T-helper 17 cell (primary cell): ENCODE measurements at places on chromosomes 7 and 10. TPM values are rescaled to one million over a fixed set of nuclear protein-coding genes. Genes with fewer than 3 reads are reported as not detected.

DNA sequence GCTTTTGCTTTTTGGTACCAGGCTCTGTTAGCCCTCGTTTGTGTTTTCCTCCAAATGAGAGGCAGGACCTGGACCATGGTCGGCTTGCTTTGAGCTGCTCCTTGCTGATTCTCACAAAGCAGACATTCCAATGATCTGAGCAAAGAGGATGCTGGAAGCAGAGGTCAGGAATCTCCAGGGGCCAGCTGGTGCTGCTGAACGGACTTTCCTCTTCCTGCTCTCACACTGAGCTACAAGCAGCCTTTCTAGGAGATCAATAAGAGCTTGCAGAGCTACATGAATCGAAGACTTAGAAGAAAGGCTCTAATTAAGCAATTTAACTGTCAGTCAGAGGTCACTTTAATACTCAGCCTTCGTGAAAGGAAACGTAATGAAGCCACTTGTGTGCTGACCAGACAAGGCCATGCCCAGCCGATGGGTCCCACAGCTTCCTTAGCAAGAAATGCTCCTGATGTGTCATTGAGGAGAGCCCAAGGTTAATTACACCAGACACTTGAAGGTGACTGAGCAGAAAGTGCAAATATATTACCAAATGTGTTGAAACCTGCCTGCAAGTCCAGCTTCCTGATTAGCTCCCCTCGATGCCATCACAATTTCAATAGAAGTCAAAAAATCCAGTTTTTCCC, 151.3 kb upstream of the RSU1 start:
- peak overlapping the region; percentile 97 for H3K27ac ChIP-seq
- peaks cover 18% of the 10 kb centered on the region for H3K4me1 ChIP-seq
- no peaks in the 10 kb centered on the region for H3K27me3 ChIP-seq
- DNase-seq = no peak
- peak overlapping the region; percentile 79 for H3K4me3 ChIP-seq
- H3K36me3 ChIP-seq = peaks cover 11% of the 10 kb centered on the region

SEMA3C gene
- 0.62 TPM for total RNA-seq

DNA sequence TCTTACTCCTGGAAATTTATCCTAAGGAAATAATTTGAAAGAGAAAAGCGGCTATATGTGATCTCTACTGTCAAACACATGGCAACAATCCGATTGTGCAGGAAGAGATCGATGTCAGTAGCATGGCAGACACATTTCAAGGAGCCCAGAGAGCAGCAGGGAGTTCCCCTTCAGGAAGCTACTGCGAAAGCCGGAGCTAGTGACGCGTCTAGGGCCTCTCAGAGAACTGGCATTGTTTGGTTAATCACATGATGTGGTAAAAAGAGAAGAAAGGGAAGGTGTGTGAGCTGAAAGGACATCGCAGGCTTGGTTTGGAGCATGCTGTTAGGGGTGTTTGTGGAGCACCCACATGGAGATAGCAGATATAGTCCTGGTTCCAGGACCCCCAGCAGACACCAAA, 74.9 kb downstream of the BEND7 start:
- H3K4me3 ChIP-seq = no peak overlapping the region
- DNase-seq = no peak
- no peak overlapping the region for H3K27ac ChIP-seq
- peaks cover 7% of the 10 kb centered on the region for H3K4me1 ChIP-seq
- H3K36me3 ChIP-seq = peaks cover 2% of the 10 kb centered on the region

PPP1R9A gene
- 0.08 TPM for total RNA-seq

DNA sequence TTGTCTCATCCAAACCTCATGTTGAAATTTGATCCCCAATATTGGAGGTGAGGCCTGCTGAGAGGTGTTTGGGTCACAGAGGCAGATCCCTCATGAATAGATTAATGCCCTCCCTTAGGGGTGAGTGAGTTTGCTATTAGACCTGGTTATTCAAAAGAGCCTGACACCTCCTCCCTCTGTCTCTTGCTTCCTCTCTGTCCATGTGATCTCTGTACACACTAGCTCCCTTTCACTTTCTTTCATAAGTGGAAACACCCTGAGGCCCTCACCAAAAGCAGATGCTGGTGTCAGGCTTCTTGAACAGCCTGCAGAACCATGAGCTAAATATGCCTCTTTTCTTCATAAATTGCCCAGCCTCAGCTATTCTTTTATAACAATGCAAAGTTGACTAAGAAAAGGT, 447.1 kb downstream of the MDFIC start:
- no peaks in the 10 kb centered on the region for H3K36me3 ChIP-seq
- H3K27me3 ChIP-seq = no peaks in the 10 kb centered on the region
- DNase-seq = no peak
- H3K27ac ChIP-seq = no peak overlapping the region
- no peaks in the 10 kb centered on the region for H3K4me1 ChIP-seq

- H3K4me1 ChIP-seq = peaks cover 19% of the 10 kb centered on the region
- no peak for DNase-seq
- H3K4me3 ChIP-seq = peak within 1 kb of the TSS; percentile 87
- H3K27me3 ChIP-seq = peaks cover 64% of the 10 kb centered on the region
- H3K36me3 ChIP-seq = peaks cover 10% of the 10 kb centered on the region
Observed at GRCh38 chr7:108002726-108003598, at the start of gene LAMB1. LAMB1 (minus strand) TSS chr7:108003161; CDS start chr7:108002885, 276 bp downstream.

DNA sequence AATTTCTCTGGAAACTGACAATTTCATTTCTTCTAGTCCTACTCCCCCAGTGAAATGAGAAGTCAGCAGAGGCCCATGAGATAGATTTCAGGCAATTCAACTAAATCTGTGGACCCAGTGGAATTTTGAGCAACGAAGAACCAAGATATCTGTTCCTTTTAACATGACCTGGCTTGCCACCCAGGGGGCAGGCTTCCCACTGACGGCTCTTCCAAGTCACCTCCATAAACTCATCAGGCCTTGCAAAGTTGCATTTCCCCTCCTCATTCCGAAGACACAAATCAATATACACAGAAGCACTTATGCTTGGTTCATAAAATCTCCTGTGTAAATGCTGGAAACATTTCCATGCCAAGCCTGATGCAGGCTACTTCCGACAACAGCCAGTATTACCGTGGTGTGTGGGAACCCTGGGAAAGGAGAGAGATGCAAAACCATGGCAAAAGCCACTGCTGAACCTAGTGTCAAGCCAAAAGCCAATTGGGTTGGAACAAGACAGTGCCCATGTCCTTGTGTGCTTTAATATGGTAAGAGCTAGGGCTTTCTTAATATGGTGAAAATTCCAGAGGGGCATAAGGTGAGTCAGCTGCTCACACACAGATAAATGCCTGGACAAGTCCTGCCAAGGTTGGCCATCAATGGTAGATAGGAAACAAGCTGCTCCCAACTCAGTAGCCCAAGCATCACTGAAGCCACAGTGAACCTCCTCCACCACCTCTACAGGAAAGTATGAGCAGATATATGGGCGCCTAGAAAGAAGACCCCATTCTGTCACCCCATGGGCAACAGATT, 1.6 kb downstream of the FRMD4A start:
- H3K27me3 ChIP-seq = peaks cover 60% of the 10 kb centered on the region
- no peak overlapping the region for H3K4me3 ChIP-seq
- H3K36me3 ChIP-seq = no peaks in the 10 kb centered on the region
- no peak overlapping the region for H3K27ac ChIP-seq

GRCh38 chr7:142248-142941, 50.0 kb upstream of the FAM20C start:
- peaks cover 20% of the 10 kb centered on the region for H3K27me3 ChIP-seq
- no peak for DNase-seq
- H3K4me1 ChIP-seq = no peaks in the 10 kb centered on the region
- peaks cover 2% of the 10 kb centered on the region for H3K36me3 ChIP-seq

DNA sequence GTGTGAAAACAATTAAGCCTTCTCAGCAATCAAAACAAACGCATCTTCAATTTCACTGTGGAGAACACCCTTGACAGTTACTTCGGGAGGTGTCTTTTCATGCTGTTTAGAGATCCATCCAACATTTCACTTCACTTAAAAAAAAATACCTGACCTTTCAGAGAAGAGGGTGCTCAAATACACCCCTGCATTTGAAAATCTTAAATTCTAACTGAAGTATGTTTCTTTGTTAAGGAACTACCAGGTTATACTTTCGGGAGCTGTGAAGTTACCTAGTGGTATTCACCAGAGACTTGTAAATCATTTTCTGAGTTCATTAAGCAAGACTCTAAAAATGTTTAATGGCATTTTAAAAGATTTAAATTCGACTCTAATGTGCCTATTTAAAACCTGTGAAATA, 38.8 kb downstream of the CNPY1 start:
- H3K4me3 ChIP-seq = no peak overlapping the region
- DNase-seq = no peak
- peaks cover 6% of the 10 kb centered on the region for H3K36me3 ChIP-seq
- H3K27ac ChIP-seq = no peak overlapping the region
- H3K27me3 ChIP-seq = peaks cover 93% of the 10 kb centered on the region

DNA sequence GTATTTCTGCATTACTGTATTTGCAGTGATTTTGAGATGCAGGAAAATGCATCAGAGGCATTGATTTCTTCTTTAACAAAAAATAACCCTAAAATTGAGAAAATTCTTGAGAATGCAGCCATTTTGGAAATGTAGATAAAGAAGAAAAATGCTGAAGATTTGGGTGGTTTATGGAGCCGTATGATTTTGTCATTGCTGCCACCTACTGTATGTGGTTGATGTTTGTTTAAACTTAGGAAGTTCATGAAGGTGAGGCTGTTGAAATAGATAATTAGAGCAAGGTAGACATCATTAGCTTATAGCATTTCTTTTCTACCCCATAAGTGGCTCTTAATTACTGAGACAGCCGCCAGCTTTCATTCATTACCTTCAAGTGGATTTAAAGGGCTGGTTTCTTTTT, 92.1 kb upstream of the SAMD8 start:
- H3K36me3 ChIP-seq = peaks cover 12% of the 10 kb centered on the region
- no peak overlapping the region for H3K4me3 ChIP-seq
- no peaks in the 10 kb centered on the region for H3K27me3 ChIP-seq
- H3K4me1 ChIP-seq = peaks cover 18% of the 10 kb centered on the region

- no peak overlapping the region for H3K27ac ChIP-seq
- peaks cover 7% of the 10 kb centered on the region for H3K36me3 ChIP-seq
- H3K4me3 ChIP-seq = no peak overlapping the region
- H3K4me1 ChIP-seq = peaks cover 17% of the 10 kb centered on the region
- no peaks in the 10 kb centered on the region for H3K27me3 ChIP-seq
Observed at GRCh38 chr10:96560966-96561887, 25.6 kb downstream of the TM9SF3 start.

- no peak overlapping the region for H3K4me3 ChIP-seq
- H3K27me3 ChIP-seq = no peaks in the 10 kb centered on the region
- no peak for DNase-seq
- H3K36me3 ChIP-seq = no peaks in the 10 kb centered on the region
Observed at GRCh38 chr10:76399226-76399625, 967.8 kb downstream of the LRMDA start.

DNA sequence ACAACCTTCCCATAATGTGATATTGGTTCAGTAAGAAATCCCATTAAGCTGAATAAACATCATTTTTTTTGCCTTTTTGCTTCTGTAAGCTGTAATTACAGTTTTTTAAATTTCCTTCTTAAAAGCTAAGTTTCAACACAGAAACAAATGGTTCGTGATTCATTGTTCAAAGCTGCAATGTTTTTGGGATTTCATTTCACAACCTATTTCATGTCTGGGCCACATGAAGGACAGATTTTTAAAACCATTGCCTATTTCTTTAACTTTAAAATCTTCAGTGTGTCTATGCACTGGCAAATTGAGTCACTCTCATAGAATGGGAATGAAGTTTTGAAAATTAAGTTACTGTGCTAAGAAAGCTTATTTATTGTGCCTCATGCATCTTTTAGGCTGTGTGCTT, 66.9 kb downstream of the TFPI2 start:
- no peaks in the 10 kb centered on the region for H3K36me3 ChIP-seq
- H3K4me3 ChIP-seq = no peak overlapping the region
- no peak overlapping the region for H3K27ac ChIP-seq
- peaks cover 2% of the 10 kb centered on the region for H3K4me1 ChIP-seq

DNA sequence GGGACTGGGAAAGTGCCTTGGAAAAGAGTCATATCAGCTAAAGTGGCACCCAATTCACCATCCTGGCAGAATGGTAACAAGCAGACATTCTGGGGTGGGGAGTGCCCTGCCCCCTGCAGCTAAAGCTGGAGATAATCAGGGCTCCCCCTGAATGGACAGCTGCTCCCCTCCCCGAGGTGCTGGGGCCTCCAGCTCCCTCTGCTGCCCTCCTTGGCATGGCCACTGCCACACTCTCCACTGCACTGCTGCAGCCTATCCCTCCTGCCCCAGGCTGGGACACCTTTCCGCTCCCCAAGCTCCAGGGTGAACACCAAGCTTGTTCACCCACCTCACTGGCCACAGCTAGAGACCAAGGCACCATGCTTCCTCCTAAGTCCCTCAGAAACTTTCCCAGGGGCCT, 9.8 kb upstream of the PARD3 start:
- H3K4me3 ChIP-seq = no peak overlapping the region
- peaks cover 2% of the 10 kb centered on the region for H3K4me1 ChIP-seq
- H3K27me3 ChIP-seq = peaks cover 28% of the 10 kb centered on the region
- DNase-seq = no peak
- no peak overlapping the region for H3K27ac ChIP-seq
- no peaks in the 10 kb centered on the region for H3K36me3 ChIP-seq

- H3K27me3 ChIP-seq = no peaks in the 10 kb centered on the region
- no peak overlapping the region for H3K27ac ChIP-seq
Observed at GRCh38 chr7:90719155-90719554, 123.0 kb downstream of the CDK14 start.

GRID1 gene
- total RNA-seq = not detected

GNGT1 gene
- not detected for total RNA-seq

GRCh38 chr10:72285972-72286521, 12.3 kb downstream of the DDIT4 start:
- peak overlapping the region; percentile 57 for H3K4me3 ChIP-seq
- H3K4me1 ChIP-seq = peaks cover 35% of the 10 kb centered on the region
- peak overlapping the region; percentile 83 for H3K27ac ChIP-seq
- no peak for DNase-seq
- no peaks in the 10 kb centered on the region for H3K27me3 ChIP-seq

DNA sequence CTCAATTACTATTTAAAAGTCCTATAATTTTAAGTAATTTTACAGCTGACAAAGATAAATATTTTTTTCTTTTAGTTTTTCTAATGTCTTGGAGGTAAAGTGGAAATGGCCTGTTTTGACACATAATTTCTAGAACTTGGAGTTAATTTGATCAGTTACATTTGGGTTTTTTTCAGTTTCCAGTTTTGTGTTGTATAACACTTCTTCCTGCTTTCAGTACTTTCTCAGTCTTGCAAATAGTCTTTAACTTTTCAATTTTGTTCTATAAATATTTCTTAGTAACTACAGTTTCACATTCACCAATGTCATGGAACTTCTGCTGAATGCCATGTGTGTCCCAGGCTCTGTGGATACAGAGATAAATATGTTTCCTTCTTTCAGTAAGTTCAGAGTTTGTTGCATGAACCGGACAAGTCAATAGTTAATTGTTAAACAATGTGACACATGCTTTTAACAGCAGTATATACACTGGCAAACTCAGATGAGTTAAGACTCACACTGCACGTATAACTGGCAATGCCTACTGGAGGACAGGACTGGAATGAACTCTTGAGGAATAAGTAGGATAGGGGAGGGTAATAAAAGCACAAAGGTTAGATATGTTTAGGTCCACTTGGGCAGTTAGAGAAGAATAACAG, 4.6 kb downstream of the SHOC2 start:
- H3K27ac ChIP-seq = peak overlapping the region; percentile 75
- peaks cover 3% of the 10 kb centered on the region for H3K36me3 ChIP-seq
- no peaks in the 10 kb centered on the region for H3K27me3 ChIP-seq
- H3K4me3 ChIP-seq = no peak overlapping the region

- peaks cover 10% of the 10 kb centered on the region for H3K4me1 ChIP-seq
- DNase-seq = no peak
- H3K4me3 ChIP-seq = peak overlapping the region; percentile 7
- H3K27me3 ChIP-seq = peaks cover 63% of the 10 kb centered on the region
- H3K27ac ChIP-seq = no peak overlapping the region
- peaks cover 3% of the 10 kb centered on the region for H3K36me3 ChIP-seq
Observed at GRCh38 chr7:134328900-134329299, 12.2 kb upstream of the SLC35B4 start.
